ENCODE measurements at places on chromosomes 13 and 19.
A peak's percentile ranks its signal among the peaks of the same experiment; 100 is the strongest.

DNA sequence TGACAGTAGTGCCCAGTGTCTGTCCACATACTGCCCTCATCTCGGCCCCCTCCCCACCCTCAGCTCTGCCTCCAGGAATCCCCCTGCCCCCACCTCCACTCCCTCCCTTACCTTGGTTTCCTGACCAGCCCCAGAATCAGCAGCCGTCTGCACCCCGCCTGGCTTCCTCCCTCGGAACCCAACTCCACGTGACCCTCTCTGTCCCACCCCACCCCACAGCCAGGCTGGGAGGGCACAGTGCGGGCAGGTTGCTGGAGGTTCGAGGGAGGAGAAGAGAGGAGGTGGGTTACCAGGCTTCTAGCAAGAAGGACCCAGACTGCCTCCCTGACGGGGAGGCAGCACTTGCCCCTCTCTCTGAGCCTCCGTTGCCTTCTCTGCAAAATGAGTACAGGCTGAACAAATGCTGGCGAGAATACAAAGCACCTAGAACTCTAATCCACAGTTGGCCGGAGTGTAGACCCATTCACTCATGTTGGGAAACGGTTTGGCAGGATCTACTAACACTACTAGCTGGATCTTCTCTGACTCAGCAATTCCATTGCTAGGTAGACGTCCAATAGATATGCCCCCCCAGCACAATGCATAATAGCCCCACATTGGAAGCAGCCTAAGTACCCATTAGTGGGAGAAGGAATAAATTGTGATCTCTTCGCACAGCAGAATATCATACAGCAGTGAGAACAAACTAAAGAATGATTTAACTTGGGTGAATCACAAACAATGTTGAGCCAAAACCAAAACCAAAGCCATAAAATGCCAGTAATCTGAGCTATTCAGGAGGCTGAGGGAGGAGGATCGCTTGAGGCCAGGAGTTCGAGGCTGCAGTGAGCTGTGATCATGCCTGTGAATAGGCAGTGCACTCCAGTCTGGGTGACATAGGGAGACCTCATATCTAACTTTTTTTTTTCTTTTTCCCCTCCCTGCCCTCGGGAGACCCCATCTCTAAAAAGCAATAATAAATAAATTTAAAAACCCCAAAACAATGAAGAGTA lies at the start of gene RASAL3:
TSS of gene RASAL3 (minus strand) at position 151 of the 992 bp plus-strand sequence. CDS start 186 bp downstream, outside the sequence.
- no peak within 1 kb of the TSS for H3K27ac ChIP-seq
- H3K36me3 ChIP-seq, result no peaks in the 10 kb centered on the region
- peaks cover 60% of the 10 kb centered on the region for H3K27me3 ChIP-seq

DNA sequence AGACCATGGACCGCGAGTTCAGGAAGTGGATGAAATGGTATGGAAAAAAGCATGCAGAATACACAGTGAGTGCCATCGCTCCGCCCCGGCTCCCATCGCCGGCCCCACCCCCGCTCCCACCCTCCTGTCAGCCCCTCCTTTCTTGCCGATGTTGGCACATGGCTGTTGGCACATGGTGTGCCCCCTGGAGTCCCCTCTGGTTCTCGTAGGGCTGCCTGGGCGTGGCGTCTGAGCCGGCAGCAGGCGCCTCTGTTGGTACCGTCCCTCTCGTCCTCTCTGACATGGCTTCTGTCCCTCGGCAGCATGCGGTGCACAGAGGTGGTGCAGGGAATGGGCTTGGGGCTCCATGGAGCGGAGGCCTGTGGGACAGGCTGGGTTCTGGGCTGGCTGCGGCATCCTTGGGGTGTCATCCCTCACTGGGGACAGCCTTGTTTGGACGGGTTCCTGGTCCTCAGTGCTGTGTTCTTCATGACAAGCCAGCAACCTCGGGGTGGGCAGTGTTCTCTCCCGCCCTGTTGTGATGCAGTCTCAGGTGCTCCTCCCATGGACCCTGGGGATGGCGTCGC lies 30.9 kb downstream of the DOT1L start:
- H3K27ac ChIP-seq, result no peak overlapping the region
- no peaks in the 10 kb centered on the region for H3K27me3 ChIP-seq
- peaks cover 25% of the 10 kb centered on the region for H3K4me1 ChIP-seq
- H3K4me3 ChIP-seq, result no peak overlapping the region
- peaks cover 67% of the 10 kb centered on the region for H3K36me3 ChIP-seq
- no peak for DNase-seq

DNA sequence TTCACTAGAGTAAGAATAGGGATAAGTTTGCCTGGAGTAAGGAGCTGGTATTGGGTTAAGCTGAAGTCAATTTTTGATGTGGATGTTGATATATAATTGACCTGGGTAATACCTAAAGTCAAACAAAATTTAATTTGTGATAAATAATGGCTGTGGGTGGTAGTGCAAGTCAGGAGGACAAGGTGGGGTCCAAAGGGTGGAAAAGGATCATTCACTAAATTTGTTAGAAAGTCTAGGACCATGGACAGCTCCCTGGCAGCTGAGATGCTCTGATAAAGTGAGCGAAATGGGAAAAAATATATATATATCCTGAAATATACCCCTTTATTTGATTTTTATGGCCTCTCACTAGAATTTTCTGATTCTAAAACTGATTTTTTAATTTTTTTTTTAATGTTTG lies 463.5 kb downstream of the GPC6 start:
- no peak overlapping the region for H3K27ac ChIP-seq
- no peaks in the 10 kb centered on the region for H3K36me3 ChIP-seq
- H3K4me1 ChIP-seq, result no peaks in the 10 kb centered on the region

DNA sequence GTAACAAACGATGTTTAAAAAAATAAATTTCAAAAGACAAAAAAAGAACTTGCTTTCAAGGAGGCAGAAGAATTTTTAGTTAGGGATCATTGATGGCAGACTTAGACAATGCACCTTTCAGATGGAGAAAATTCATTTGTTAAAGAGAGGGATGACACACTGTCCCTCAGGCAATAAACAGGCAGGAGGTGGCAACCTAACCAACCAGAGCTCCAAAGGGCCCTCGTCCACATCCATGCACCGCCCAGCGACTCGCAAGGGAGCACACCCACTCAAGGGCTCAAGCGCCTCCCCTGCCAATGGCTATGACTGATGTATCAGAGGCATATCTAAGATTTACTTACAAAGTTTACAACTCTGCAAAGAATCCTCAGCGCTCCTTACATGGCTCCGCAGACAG lies 81.9 kb downstream of the TUBGCP3 start:
- no peak for DNase-seq
- no peak overlapping the region for H3K4me3 ChIP-seq
- H3K4me1 ChIP-seq, result no peaks in the 10 kb centered on the region
- no peaks in the 10 kb centered on the region for H3K27me3 ChIP-seq

DNA sequence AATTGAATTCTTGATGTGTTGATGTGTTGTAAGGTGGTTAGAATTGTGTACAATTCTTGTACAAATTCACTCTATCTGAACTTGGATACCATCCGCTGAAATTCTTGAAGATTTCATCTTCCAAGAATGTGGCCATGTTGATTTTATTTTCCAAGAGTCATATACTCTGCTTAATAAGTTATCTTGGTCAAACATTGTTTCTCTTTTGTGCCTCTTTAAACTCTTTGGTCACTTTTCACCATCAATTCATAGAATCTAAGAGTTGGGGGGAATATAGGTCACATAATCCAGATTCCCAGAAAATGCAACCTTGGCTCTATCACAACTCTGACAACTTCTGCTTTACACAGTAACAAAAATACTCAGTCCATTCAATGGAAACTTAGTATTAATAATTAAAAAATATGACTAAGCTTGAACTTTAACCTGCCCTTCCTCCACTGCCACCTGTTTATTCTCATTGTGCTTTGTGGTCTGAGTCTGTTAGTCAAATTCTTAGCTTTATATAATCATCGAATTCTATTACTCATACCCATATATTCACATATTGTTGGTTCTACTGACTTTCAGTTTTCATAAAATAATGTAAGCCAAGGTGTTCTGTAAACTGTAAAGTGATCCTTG lies 373.2 kb downstream of the LMO7 start:
- H3K4me3 ChIP-seq, result no peak overlapping the region
- H3K36me3 ChIP-seq, result no peaks in the 10 kb centered on the region
- peak; percentile 31 for DNase-seq
- H3K27me3 ChIP-seq, result no peaks in the 10 kb centered on the region

GRCh38 chr13:83731113-83731512 lies 151.2 kb downstream of the SLITRK1 start:
- no peak overlapping the region for H3K4me3 ChIP-seq
- no peaks in the 10 kb centered on the region for H3K36me3 ChIP-seq
- H3K4me1 ChIP-seq, result no peaks in the 10 kb centered on the region
- no peak overlapping the region for H3K27ac ChIP-seq
- no peak for DNase-seq
- no peaks in the 10 kb centered on the region for H3K27me3 ChIP-seq

GRCh38 chr19:50690439-50690838 lies 29.2 kb downstream of the SHANK1 start:
- no peak overlapping the region for H3K4me3 ChIP-seq
- H3K27me3 ChIP-seq, result peaks cover 50% of the 10 kb centered on the region
- no peak for DNase-seq
- no peaks in the 10 kb centered on the region for H3K36me3 ChIP-seq
- H3K27ac ChIP-seq, result no peak overlapping the region

GRCh38 chr13:29957320-29957719 lies 106.9 kb upstream of the UBL3 start:
- no peak overlapping the region for H3K4me3 ChIP-seq
- no peak overlapping the region for H3K27ac ChIP-seq
- no peaks in the 10 kb centered on the region for H3K4me1 ChIP-seq
- no peaks in the 10 kb centered on the region for H3K36me3 ChIP-seq
- no peak for DNase-seq

DNA sequence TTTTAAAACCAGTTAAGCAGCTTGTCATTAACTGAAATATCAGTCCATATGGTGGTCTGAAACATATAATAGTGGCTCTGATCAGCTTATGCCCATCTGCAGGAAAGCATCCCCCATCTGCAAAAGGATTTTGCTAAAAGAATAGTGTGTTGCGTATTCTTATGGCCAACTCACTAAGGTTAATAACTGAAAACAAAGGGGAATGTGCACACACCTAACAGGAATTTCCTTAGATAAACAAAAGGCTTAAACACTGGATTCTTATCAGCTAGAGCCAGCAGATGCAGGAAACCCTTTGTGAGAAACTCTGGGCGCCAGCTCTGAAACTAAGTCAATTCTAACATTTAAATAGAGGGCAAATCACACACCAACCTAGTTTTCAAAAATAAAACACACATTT lies 22.1 kb downstream of the VPS36 start:
- H3K4me1 ChIP-seq, result no peaks in the 10 kb centered on the region
- no peak overlapping the region for H3K27ac ChIP-seq
- H3K36me3 ChIP-seq, result peaks cover 49% of the 10 kb centered on the region
- H3K27me3 ChIP-seq, result no peaks in the 10 kb centered on the region

GRCh38 chr13:18995259-18995873 lies 186.3 kb downstream of the TUBA3C start:
- no peaks in the 10 kb centered on the region for H3K36me3 ChIP-seq
- no peaks in the 10 kb centered on the region for H3K27me3 ChIP-seq
- DNase-seq, result no peak
- no peaks in the 10 kb centered on the region for H3K4me1 ChIP-seq
- H3K27ac ChIP-seq, result no peak overlapping the region

- peaks cover 19% of the 10 kb centered on the region for H3K27me3 ChIP-seq
- no peak within 1 kb of the TSS for H3K4me3 ChIP-seq
- DNase-seq, result no peak
- H3K4me1 ChIP-seq, result no peaks in the 10 kb centered on the region
- H3K27ac ChIP-seq, result no peak within 1 kb of the TSS
- no peaks in the 10 kb centered on the region for H3K36me3 ChIP-seq
These were observed at the start of gene KLK8 for GRCh38 chr19:51001515-51001914. TSS of gene KLK8 (minus strand) at chr19:51001604. CDS start at chr19:51001167, 437 bp downstream.

- no peaks in the 10 kb centered on the region for H3K36me3 ChIP-seq
- H3K4me1 ChIP-seq, result peaks cover 8% of the 10 kb centered on the region
- DNase-seq, result no peak
- H3K27me3 ChIP-seq, result no peaks in the 10 kb centered on the region
- H3K4me3 ChIP-seq, result no peak overlapping the region
These were observed 33.9 kb upstream of the CCNE1 start for GRCh38 chr19:29777781-29778309.

GRCh38 chr19:10027158-10027997 lies 14.1 kb downstream of the RDH8 start:
- H3K4me1 ChIP-seq, result peaks cover 4% of the 10 kb centered on the region
- H3K36me3 ChIP-seq, result no peaks in the 10 kb centered on the region
- no peak overlapping the region for H3K4me3 ChIP-seq

DNA sequence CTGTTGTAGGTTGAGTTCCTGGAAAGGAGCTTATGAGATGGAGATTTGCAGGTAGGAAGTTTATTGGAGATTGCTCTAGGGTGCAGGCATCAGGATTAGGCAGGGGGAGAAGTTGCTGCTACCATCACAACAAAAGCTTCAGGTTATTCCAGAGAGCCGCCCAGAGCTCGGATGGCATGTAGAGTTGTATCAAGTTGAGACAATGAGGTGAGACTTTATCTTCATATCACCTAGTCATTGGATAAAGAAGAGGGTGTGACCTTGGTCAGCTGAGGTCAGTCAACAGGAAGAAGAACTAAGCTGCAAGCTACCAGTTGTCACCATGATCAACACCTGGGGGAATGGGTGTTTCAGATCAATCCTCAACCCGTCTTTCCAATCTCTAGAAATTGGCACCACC lies 342.0 kb downstream of the RFC3 start:
- peaks cover 17% of the 10 kb centered on the region for H3K4me1 ChIP-seq
- H3K4me3 ChIP-seq, result no peak overlapping the region
- no peak for DNase-seq
- H3K27me3 ChIP-seq, result no peaks in the 10 kb centered on the region
- H3K27ac ChIP-seq, result no peak overlapping the region

GRCh38 chr19:35083691-35084508 lies 31.7 kb upstream of the FXYD3 start:
- no peak for DNase-seq
- H3K4me1 ChIP-seq, result peaks cover 12% of the 10 kb centered on the region
- no peak overlapping the region for H3K27ac ChIP-seq
- no peak overlapping the region for H3K4me3 ChIP-seq

GRCh38 chr19:38538793-38539528 lies 78.8 kb downstream of the MAP4K1 start:
- peaks cover 3% of the 10 kb centered on the region for H3K27me3 ChIP-seq
- H3K36me3 ChIP-seq, result no peaks in the 10 kb centered on the region
- H3K27ac ChIP-seq, result no peak overlapping the region
- DNase-seq, result no peak
- H3K4me3 ChIP-seq, result no peak overlapping the region
- no peaks in the 10 kb centered on the region for H3K4me1 ChIP-seq

- no peak overlapping the region for H3K4me3 ChIP-seq
- H3K4me1 ChIP-seq, result no peaks in the 10 kb centered on the region
- peak; percentile 24 for DNase-seq
- H3K36me3 ChIP-seq, result no peaks in the 10 kb centered on the region
- no peaks in the 10 kb centered on the region for H3K27me3 ChIP-seq
These were observed 146.2 kb downstream of the SHISA2 start for GRCh38 chr13:25905611-25906010.

DNA sequence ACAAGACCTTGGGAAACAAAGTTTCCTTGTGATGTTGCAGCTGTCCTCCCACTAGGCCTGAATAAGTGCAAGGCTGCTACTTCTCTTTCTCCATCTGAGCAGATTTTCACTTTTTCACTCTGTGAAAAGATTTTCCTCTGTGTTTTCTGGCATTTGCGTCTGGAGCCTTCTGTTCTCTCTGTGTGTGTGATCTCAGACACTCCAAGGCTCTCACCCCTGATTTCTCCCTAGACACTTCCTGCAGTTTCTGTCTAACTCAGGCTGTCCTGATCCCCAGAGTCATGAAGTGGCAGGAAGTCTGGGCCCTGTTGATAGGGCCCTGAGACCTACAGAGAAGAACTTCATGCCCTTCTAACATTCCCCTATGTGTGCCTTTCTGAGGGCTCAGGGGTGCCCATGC lies 37.2 kb downstream of the SIGLEC7 start:
- no peak overlapping the region for H3K27ac ChIP-seq
- no peaks in the 10 kb centered on the region for H3K36me3 ChIP-seq
- peaks cover 3% of the 10 kb centered on the region for H3K27me3 ChIP-seq
- no peak overlapping the region for H3K4me3 ChIP-seq

All from large intestine (tissue), 12 donors.